ENCODE measurements at places on chromosomes 16 and 17.

DNA sequence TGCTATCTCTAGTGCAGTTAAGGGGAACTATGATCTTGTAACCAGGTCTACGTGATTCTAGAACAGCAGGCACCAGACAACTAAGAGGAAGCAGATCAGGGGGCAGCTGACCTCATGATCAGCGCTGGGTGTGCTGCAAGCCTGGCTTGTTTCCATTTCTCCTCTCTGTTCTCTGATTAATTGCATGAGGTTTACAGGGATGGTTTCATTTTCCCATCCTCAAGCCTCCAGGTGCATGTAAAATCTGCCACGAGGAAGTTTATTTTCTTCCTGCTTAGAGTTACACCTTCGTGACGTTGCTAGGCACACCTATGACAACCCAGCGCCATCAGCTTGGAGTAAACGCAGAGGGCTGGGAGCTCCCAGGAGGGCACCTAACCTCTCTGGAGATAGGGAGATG is 4.3 kb upstream of the NUPR1 start:
- DNase-seq = no peak

GRCh38 chr16:71840052-71840451 is 5.7 kb upstream of the ATXN1L start:
- no peak for DNase-seq

GRCh38 chr17:17096438-17097178 is 54.4 kb downstream of the MPRIP start:
- no peak for DNase-seq

DNA sequence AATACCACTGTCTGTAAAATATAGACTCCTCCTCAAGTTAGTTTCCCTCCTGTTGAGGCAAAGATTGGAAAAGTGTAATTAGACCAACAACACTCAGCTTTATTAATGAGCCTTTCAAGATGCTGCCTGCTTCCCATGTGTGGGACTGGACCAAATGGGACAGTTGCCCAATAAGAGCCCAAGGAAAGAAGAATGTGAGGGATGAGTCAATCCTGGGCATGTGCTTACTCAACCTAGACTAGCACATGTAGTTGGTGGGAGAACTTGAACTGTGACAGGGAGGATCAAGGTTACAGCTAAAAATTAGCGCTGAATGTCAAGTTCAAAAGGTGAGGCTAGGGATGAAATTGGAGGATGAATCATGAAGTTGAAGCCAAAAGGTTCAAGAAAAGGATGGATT is 435.5 kb downstream of the CA10 start:
- DNase-seq = no peak

DNA sequence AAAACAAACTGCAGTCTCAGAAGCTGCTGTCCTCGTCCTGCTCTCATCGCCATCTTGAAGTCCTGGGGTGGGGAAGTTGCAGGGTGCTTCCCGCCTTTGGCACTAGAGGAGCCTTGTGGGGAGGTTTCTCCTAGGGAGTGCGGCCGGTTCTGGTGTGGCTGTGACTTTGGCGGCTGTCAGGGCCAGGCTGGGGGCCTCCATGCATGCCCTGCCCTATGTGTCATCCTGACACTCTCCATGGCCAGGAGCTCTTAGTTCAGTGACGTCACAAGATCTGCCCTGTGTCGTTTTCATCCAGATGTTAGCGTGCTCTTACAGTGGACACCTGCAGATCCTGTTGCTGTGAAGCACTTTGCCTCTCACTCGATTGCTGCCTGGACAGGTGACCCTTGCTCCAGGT is 49.6 kb downstream of the PLD6 start:
- no peak for DNase-seq

DNA sequence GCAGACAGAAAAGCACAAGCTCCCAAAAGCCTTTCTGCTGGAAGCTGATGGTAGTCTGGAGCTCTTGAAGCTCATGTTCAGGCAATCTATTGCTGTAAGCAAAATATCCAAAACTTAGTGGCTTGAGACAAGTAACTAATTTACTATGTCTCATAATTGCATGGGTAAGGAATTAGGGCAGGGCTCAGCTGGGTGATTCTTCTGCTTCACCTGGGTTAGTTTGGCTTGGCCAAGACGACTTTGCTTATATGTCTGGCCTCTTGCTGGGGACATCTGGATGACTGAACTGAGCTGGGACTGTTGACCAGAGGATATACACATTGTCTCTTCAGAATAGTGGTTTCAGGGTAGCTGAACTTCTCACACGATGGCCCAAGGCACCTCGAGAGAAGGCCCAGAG is 96.8 kb upstream of the WSCD1 start:
- DNase-seq = no peak

DNA sequence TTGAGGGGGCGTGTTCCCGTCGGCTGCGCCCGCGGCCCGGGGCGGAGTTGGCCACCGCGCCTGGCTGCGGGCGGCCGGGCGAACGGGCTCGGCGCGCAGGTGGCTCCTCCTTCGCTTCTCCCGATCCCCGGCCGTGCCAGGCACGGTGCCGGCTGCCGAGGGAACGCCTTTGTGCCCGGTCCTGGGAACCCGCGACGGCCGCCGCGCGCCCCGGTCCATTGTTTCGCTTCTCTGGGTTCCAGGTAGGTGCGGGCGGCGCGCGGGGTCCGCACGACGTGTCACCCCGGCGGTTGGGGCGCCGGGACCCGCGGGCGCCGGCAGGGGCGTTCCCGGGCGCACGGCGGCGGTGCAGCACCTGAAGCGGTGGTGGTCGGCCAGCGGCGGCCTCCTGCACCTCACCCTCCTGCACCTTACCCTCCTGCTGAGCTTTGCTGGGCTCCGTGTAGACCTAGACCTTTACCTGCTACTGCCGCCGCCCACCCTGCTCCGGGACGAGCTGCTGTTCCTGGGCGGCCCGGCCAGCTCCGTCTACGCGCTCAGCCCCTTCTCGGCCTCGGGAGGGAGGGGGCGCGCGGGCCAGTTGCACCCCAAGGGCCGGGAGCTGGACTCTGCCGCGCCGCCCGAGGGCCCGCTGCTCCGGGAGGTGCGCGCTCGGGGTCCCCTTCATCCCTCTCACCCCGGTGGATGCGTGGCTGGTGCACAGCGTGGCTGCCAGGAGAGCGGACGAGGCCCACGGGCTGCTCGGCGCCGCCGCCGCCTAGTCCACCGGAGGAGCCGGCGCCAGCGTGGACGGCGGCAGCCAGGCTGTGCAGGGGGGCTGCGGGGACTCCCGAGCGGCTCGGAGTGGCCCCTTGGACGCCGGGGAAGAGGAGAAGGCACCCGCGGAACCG is 99.9 kb downstream of the EFCAB13 start:
- no peak for DNase-seq

- no peak for DNase-seq
These were observed 11.3 kb downstream of the KATNIP start for GRCh38 chr16:27561216-27561615.

DNA sequence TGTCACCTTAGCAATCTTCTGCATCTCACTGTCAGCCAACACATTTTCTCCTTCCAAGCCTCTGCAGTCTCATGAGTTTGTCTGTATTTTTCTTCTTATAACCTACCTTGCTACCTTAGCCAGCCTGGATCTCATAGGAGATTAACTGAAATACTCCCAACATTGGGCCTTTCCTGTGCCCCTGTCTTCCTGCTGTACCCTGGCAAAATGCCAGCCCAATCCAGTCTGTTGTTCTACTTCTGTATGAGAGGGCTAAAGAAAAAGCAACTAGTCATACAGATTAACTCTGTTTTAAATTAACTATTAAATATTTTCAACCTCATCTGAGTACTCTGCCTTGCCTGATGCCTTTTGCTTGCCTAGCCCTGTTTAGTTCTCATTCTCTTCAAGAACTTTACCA is 18.4 kb downstream of the GOSR1 start:
- no peak for DNase-seq

- DNase-seq = no peak
These were observed 39.3 kb downstream of the PIMREG start for GRCh38 chr17:6483507-6483906.

DNA sequence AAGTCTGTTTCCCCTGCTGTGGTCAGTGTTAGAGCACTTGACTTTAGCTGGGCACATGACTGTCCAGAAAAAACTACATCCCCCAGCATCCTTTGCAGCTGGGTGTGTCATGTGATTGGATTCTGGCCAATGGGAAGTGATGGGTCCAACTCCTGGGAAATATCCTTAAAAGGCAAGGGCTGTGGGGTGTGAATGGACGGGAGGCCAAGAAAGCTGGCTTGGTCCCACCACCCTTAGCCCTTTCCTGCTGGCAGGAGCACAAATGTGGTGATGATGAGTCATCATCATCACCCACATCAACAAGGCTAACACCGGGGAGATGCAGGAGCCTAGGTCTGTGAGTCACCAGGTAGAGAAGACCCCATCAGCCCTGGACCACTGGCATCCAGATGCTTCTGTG is 341.7 kb downstream of the C16orf95 start:
- peak; percentile 84 for DNase-seq

DNA sequence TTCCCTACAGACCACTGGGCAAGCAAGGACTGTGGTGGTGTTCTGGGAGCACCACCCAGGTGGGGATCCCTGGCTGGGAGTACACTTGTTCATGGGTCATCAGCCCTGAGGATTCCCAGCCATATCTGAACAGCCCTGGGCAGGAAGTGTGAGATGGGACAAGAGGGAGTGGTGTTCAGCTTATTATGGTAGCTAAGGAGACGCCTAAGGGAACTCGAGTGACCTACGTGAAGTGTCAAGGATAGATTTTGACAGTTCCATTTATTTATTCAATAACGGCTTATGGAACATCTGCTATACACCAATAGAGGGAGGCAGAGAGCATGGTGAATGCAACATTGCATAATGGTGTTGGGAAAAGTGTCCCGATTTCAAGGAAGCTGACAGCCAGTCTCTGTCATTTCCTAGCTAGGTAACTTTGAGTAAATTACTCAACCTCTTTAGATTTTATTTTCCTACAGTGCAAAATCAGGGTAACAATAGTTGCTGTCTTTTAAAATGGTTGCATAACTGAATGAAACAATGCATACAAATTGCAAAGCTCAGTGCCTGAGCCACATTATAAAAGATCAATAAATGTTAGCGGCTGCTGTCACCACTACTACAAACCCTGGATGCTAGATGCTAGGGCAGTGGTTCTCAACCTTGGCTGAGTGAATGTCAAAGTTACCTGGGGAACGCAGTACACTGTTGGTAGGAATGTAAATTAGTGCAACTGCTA is 534.1 kb downstream of the GRIN2A start:
- DNase-seq = peak; percentile 8
